ENCODE measurements at places on chromosomes 4 and X. TPM values are rescaled to one million over a fixed set of nuclear protein-coding genes. Genes with fewer than 3 reads are reported as not detected.

DNA sequence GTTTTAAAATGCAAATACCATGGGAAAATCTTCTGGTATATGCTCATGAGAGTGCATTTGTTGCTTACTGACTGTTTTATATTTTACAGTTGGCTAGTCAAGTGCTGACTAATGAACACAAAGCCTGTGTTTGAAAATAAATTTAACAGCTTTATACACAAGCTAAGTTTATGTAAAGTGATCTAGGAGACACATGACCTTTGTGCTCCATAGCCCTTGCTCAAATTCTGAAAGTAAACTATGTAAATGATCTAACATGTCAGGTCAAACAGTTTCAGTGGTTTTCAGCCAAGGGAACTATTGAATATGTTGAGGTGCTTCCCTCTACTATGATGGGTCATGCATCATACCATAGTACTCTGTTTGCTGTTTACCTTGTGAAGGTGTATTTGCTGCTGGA is 36.7 kb downstream of the DIAPH2 start:
- no peak for DNase-seq
- no peaks in the 10 kb centered on the region for H3K4me1 ChIP-seq
- H3K27ac ChIP-seq: no peak overlapping the region
- no peaks in the 10 kb centered on the region for H3K27me3 ChIP-seq
- H3K36me3 ChIP-seq: no peaks in the 10 kb centered on the region

- H3K27ac ChIP-seq: no peak overlapping the region
- DNase-seq: no peak
- no peak overlapping the region for H3K4me3 ChIP-seq
- H3K27me3 ChIP-seq: no peaks in the 10 kb centered on the region
- H3K4me1 ChIP-seq: no peaks in the 10 kb centered on the region
Observed at GRCh38 chr4:16745009-16745635, 153.3 kb downstream of the LDB2 start.

DNA sequence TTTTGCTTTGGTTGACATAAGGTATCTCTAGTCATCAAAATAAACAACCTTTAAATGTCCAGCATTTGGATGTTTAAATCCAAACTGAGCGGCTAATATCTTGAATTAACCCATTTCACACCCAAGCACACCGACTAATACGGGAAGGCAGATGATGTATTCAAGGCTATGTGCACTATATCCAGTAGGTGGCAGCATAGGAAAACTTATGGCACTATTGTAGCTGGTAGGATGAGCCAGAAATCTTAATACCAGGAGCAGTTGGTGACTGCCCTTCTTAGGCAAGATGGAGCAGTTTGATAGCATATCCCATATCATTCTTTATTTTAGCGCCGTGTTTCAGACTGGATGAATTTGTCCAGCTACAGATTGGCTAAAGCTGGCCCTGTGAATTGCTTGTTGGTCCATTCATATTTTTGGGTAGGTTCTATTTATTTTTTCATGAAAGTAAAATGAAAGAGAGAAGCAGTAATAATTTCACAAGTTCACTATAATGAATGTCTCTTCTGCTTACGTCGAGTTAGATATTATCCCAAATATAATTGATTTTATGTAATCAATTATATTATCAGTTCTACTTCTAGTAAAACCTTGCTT is 24.4 kb downstream of the UCHL1 start:
- no peak for DNase-seq
- H3K36me3 ChIP-seq: no peaks in the 10 kb centered on the region

DNA sequence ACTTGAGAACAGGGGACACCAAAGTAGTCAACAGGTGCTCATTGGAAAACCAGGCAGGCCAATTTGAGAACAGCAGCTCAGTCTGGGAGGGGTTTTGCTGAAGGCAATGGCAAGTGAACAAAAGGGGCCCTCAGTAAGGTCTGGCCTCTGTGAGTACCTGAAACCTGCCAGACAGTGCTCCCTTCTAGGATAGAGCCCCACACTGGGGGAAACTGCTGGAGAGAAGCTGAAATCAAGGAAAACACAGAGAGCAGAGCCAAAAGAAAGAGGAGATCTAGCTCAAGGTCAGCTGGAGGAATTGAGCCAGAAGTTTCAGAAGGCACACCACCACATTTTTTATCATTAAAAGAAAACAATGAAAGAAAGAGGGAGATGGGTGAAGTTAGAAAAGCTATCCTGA is 28.2 kb downstream of the PNMA6E start:
- H3K4me3 ChIP-seq: no peak overlapping the region
- no peak overlapping the region for H3K27ac ChIP-seq
- no peaks in the 10 kb centered on the region for H3K4me1 ChIP-seq
- no peaks in the 10 kb centered on the region for H3K27me3 ChIP-seq
- no peaks in the 10 kb centered on the region for H3K36me3 ChIP-seq

Gene SCRG1
- 0.16 TPM for total RNA-seq

GRCh38 chr4:108535757-108536156 is 84.6 kb upstream of the RPL34 start:
- H3K27me3 ChIP-seq: no peaks in the 10 kb centered on the region
- no peaks in the 10 kb centered on the region for H3K36me3 ChIP-seq
- no peak for DNase-seq
- H3K4me3 ChIP-seq: no peak overlapping the region
- no peaks in the 10 kb centered on the region for H3K4me1 ChIP-seq
- H3K27ac ChIP-seq: no peak overlapping the region

Gene ATP2B3
- not detected for total RNA-seq

- DNase-seq: no peak
- H3K4me1 ChIP-seq: peaks cover 10% of the 10 kb centered on the region
- no peaks in the 10 kb centered on the region for H3K27me3 ChIP-seq
- H3K4me3 ChIP-seq: no peak overlapping the region
Observed at GRCh38 chr4:15436513-15436912, 8.7 kb downstream of the C1QTNF7 start.

DNA sequence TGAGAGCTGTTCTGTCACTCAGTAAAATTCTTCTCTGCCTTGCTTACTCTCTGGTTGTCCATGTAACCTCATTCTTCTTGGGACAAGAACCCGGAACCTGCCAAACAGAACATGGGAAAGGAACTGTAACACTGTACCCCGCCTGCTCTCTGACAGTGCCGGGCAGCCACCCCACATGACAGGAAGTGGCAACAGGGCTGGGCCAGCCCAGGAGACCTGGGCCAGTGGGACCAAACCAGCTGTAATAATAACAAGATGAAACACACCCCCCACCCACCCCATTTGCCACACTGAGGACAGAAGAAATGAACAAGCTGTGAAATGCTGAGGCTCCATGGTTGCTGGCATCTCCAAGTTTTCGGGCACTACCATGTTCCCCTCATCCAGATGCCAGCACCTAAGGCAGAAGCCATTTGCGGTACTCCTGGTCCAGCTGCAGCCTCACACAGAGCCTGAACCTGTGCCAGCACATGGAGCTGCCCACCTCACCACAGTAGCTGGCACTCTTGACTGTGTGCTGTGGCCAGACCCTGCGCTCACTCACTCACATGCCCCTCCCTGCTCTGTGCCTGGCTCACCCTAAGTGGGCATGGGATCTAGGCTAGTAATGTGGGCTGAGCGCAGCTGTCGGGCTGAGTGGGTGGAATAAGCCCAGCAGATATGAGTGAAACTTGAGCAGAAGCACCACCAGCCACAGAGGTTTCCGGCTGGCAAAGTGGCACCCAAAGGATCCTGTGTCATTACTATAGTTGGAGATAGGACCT is 126.2 kb upstream of the UGT8 start:
- H3K36me3 ChIP-seq: no peaks in the 10 kb centered on the region
- DNase-seq: no peak
- no peak overlapping the region for H3K27ac ChIP-seq
- H3K4me3 ChIP-seq: no peak overlapping the region
- H3K27me3 ChIP-seq: no peaks in the 10 kb centered on the region
- no peaks in the 10 kb centered on the region for H3K4me1 ChIP-seq

DNA sequence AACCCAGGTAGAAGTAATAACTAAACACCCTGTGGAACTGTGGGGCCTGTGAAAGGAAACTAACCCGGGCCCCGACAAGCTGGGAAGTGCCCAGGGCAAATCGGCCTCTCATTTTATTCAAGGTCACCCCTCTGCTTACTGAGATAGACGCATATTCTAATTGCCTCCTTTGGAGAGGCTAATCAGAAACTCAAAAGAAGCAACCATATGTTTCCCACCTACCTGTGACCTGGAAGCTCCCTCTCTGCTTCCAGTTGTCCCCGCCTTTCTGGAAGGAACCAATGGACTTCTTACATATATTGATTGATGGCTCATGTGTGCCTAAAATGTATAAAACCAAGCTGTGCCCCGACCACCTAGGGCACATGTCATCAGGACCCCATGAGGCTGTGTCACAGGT is 23.1 kb upstream of the DHRSX start:
- H3K27ac ChIP-seq: no peak overlapping the region
- H3K27me3 ChIP-seq: no peaks in the 10 kb centered on the region
- no peak for DNase-seq
- H3K4me1 ChIP-seq: no peaks in the 10 kb centered on the region

DNA sequence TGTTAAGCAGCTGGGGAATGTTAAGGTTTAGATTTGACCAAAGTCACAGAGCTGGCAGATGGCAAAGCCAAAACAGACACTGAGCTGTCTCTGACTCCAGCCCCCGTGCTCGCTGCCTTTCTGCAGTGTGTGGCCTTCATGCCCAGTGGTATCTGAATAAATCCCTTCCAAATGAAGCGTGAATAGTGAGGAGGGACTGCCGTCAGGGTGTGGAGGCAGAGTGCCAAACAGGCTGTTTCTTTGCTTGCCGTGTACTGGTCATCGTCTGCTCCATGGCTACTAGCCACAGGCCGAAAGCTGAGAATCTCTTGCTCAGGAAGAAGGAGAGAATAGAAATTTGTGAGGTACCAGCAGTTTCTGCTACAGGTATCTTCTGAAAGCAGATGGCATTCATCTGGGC is 19.7 kb downstream of the PRIMPOL start:
- no peaks in the 10 kb centered on the region for H3K4me1 ChIP-seq
- no peaks in the 10 kb centered on the region for H3K27me3 ChIP-seq
- H3K36me3 ChIP-seq: peaks cover 52% of the 10 kb centered on the region
- DNase-seq: no peak
- no peak overlapping the region for H3K4me3 ChIP-seq

Gene STATH
- not detected for total RNA-seq

Gene RAB9A
- 42.7 TPM for total RNA-seq

Gene CPZ
- 2.5 TPM for total RNA-seq

GRCh38 chrX:102651242-102652011 is at the start of gene GPRASP1:
GPRASP1 (plus strand) TSS chrX:102651483; CDS start chrX:102653914, 2,431 bp downstream.
- DNase-seq: no peak
- H3K4me1 ChIP-seq: no peaks in the 10 kb centered on the region
- no peaks in the 10 kb centered on the region for H3K27me3 ChIP-seq
- no peaks in the 10 kb centered on the region for H3K36me3 ChIP-seq
- H3K27ac ChIP-seq: peak within 1 kb of the TSS; percentile 34
- peak within 1 kb of the TSS; percentile 63 for H3K4me3 ChIP-seq

DNA sequence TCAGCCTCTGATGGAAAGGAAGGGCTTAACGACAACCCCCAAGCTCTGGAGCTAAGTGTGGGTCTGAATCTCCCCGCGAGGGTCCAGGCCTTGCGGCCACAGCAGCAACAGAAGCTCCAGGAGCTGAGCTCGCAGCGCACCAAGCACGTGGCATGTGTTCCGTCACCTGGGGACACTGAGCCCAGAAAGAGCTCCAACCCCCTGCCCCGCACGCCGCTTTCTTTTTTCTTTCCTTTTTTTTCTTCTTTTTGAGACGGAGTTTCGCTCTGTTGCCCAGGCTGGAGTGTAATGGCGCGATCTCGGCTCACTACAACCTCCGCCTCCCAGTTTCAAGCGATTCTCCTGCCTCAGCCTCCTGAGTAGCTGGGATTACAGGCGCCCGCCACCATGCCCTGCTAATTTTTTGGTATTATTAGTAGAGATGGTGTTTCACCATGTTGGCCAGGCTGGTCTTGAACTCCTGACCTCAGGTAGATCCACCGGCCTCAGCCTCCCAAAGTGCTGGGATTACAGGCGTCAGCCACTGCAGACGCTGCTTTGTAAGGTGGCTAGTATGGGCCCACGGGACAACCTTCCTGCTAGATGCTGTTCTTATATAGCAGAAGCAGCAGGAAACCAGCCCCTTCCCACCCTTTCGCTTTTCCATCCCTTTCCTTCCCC is 685 bp upstream of the TNIP2 start:
- peak overlapping the region; percentile 70 for H3K4me3 ChIP-seq
- H3K36me3 ChIP-seq: peaks cover 5% of the 10 kb centered on the region

- H3K36me3 ChIP-seq: no peaks in the 10 kb centered on the region
- H3K27me3 ChIP-seq: no peaks in the 10 kb centered on the region
- no peak for DNase-seq
- no peak overlapping the region for H3K4me3 ChIP-seq
- no peaks in the 10 kb centered on the region for H3K4me1 ChIP-seq
- no peak overlapping the region for H3K27ac ChIP-seq
Observed at GRCh38 chrX:136261321-136261720, 10.1 kb upstream of the MAP7D3 start.

GRCh38 chr4:25941457-25942221 is 27.6 kb downstream of the SMIM20 start:
- H3K4me1 ChIP-seq: peaks cover 9% of the 10 kb centered on the region
- H3K36me3 ChIP-seq: no peaks in the 10 kb centered on the region
- no peak overlapping the region for H3K27ac ChIP-seq
- H3K4me3 ChIP-seq: no peak overlapping the region
- no peaks in the 10 kb centered on the region for H3K27me3 ChIP-seq

Gene PABPC5
- total RNA-seq: 0.18 TPM

Gene F11
- not detected for total RNA-seq

- no peaks in the 10 kb centered on the region for H3K27me3 ChIP-seq
- H3K4me1 ChIP-seq: no peaks in the 10 kb centered on the region
- peak; percentile 41 for DNase-seq
- H3K27ac ChIP-seq: no peak overlapping the region
- H3K4me3 ChIP-seq: no peak overlapping the region
Observed at GRCh38 chr4:4724321-4724720, 135.1 kb upstream of the MSX1 start.

DNA sequence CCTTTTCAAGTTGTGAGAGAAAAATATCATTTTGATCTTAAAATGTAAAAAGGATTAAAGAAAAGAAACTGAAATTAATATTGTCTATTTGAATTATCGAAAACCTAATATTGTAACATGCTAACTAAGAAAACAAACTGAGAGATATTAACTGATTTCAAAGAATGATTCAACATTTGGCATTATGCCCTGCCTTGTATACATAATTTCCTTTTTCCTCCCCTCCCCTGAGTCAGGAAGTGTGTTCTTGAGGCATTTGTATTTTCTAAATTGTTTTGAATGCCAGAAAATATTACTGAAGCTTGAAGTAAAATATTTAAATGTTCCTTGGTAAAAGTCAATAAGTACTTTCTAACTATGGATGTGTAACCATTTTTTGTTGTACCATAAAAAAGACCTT is 49.4 kb downstream of the RPS6KA3 start:
- no peaks in the 10 kb centered on the region for H3K27me3 ChIP-seq
- H3K36me3 ChIP-seq: no peaks in the 10 kb centered on the region
- DNase-seq: no peak
- H3K27ac ChIP-seq: no peak overlapping the region

DNA sequence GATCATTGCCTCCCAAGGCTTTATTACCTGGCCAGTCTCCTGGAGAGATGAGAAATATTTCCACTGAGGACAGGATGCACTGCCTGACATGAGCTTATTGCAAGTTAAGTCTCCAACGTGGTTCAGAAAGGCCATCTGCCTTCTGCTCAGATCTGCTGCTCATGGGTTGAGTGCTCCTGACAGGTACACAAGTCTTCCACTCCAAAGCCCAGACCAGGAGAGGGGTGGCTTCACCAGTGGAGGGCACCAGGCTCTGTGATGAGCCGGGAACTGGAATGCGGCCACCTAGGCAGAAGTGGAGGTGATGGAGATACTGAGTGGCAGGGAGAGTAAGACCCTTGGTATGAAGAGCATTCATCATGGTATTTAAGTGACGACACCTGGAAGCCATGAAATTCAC is 79.5 kb upstream of the IRF2 start:
- no peaks in the 10 kb centered on the region for H3K36me3 ChIP-seq
- H3K27me3 ChIP-seq: no peaks in the 10 kb centered on the region
- no peaks in the 10 kb centered on the region for H3K4me1 ChIP-seq
- DNase-seq: no peak
- no peak overlapping the region for H3K4me3 ChIP-seq
- H3K27ac ChIP-seq: no peak overlapping the region
